Stimulated activated CD8-positive, alpha-beta memory T cell treated with anti-CD3 and anti-CD28 coated beads, Interleukin-15, amount 100 ng/mL, for 24 hours (primary cell): ENCODE measurements at places on chromosomes 7 and 10.

DNA sequence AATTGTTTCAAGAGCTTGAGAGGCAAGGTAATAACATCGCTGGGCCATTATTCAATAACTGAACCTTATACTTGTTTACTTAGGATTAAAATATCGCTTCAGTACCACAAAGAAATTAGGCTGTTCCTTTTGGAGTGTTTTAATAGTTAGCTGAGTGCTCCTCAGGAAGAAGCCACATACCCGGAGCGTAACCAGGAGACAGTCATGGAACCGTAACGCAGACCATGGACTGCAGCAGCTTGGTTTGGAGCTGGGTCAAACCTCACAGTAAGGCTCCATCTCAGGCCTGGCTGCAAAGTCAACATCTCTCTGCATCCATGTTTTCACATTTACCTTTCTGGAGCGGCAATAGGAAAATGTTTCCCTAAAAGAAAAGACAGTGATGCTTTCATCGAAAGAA, 599.0 kb downstream of the TNS3 start:
- DNase-seq = no peak

- DNase-seq = peak; percentile 8
Measured at GRCh38 chr7:75639071-75639885, 99.5 kb downstream of the HIP1 start.

DNA sequence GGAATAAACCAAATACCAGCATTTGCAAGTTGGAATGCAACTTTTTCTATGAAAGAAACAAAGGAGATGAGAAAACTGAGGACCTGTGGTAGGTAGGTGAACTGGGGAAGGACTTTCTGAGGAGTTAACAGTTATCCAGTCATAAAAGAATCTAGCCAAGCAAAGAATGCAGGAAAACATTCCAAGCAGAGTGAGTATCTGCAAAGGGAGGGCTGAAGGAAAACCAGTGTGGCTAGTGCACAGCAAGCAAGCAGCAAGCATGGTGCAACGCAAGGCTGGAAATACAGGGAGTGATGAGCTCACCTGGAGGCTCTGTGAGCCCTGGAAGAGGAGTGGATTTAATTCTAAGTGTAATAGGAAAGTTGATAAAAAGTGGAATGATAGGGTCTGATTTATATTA, 44.0 kb downstream of the RTKN2 start:
- no peak for DNase-seq

- DNase-seq = no peak
Measured at GRCh38 chr10:79404690-79405131, 40.7 kb downstream of the ZCCHC24 start.

DNA sequence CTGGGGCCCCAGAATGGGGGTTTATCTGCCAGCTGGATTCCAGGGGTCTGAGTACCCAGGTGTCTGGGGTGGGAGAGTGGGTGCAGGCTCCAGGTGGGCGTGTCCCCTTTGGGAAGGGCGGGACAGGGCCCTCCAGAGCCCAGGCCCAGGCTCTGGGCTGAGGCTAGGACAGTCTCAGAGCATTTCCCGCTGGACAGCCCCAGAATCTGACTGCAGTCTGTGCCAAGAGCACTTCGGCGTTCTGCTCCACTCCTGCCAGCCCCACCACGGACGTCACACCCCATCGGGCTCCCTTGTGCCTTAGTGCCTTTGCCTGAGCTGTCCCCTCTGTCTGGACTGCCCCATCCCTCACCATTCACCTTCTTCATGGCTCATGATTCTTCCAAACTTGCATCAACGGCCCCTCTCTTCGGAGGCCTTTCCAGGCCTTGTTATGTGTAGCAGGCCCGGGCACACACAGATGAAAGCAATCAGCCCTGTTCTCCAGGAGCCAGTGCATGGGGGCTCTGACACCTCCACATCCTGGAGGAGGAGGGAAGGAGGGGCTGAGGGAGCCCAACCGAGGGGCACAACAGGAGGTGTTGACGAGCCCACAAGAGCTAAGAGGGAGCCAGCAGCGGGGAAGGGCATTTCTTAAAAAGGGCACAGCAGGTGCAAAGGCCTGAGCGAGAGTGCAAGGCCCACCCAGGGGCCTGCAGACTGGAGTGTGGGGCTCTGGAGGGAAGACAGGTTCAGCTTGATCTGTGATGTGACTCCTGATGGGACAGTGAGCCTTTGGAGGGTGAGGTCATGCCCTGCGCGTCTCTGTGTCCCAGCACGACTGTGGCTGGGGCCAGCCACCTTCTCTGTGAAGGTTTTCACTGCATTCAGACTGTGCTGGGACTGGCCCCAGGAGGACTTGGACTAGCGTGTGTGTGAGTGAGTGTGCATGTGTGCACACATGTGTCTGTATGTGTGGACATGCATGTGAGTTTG, 41.7 kb downstream of the GTF2IRD1 start:
- DNase-seq = no peak
